ENCODE measurements at places on chromosomes 4 and X.

GRCh38 chr4:186676531-186677161 is 47.0 kb downstream of the FAT1 start:
- no peak for DNase-seq

- no peak for DNase-seq
Measured at GRCh38 chr4:1754336-1754735, 33.0 kb downstream of the TACC3 start.

GRCh38 chrX:135944486-135944885 is 29.3 kb downstream of the MMGT1 start:
- DNase-seq: no peak

- no peak for DNase-seq
Measured at GRCh38 chr4:7392438-7393421, 42.0 kb downstream of the PSAPL1 start.

DNA sequence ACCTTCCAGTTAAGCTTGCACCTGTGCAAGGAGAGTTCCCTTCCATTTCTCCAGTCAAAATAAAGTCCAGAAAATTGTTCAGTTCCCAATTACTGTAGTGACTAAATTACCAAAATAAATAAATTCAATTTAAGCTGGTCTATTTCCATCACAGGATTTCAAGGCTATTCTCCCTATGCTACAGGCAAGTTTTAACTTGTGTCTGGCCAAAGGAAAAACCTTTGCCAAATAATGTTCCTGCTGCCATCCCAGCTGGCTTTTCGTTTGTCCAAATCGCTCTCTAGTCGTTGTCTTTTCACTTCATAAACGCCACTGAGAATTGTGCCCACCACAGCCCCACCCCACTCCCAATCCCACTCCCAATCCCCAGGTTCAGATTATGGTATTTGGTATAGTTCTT is 2.4 kb downstream of the KCTD8 start:
- no peak for DNase-seq

GRCh38 chr4:95095348-95095974 is 337.7 kb downstream of the BMPR1B start:
- DNase-seq: no peak

GRCh38 chr4:16140879-16141249 is 57.0 kb upstream of the PROM1 start:
- no peak for DNase-seq

GRCh38 chr4:4659871-4660651 is 118.2 kb upstream of the STX18 start:
- DNase-seq: no peak

DNA sequence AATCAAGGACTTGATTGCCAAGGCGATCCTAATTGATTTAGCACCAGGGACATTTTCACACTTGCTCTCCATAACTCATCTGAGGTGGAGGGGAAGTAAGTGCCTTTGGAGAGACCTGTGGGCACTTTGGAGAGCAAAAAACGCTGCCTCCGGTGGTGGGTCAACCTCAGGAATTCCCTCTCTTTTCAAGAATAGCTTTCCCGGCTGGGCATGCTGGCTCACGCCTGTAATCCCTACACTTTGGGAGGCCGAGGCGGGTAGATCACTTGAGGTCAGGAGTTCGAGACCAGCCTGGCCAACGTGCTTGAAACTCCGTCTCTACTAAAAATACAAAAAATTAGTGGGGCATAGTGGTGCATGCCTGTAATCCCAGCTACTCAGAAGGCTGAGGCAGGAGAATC is 49.2 kb downstream of the PRPS1 start:
- no peak for DNase-seq

GRCh38 chrX:87003031-87003430 is 514.6 kb upstream of the KLHL4 start:
- DNase-seq: no peak
